NCI-H2081 treated with DMSO at 0.1 percent for 48 hours (cell line): ENCODE measurements at places on chromosomes 3 and 15.

GRCh38 chr3:186247821-186248814, 113.9 kb downstream of the DGKG start:
- no peak for DNase-seq

GRCh38 chr3:56758539-56758981, 43.2 kb downstream of the ARHGEF3 start:
- DNase-seq = no peak

- no peak for DNase-seq
Observed at GRCh38 chr3:46293991-46294833, 52.0 kb downstream of the CCR3 start.

- no peak for DNase-seq
Observed at GRCh38 chr15:25797511-25797935, 65.6 kb downstream of the ATP10A start.

GRCh38 chr3:66270288-66270687, 49.5 kb downstream of the SLC25A26 start:
- DNase-seq = no peak
